ENCODE measurements at places on chromosomes 1 and 21.

DNA sequence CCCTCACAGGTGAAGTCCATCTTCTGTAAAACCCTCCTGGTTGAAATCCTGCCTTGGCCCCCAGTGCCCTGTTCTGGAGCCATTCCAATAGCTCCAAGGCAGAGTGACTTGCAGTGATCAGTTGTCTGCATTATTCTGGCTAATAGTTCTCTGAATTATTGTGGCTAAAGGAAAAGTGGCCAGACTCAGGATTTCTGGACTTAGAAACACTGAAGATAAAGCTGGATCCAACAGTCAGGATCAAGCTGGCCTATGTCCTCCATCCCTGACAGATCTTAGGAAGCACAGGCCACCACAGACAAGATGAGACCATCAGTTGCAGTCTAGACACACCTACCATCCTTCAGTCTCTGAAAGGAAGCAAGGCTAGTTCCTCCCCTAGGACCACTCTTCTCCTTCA is 801 bp upstream of the C2CD4D start:
- DNase-seq: no peak

GRCh38 chr1:117301901-117302300 is 65.3 kb upstream of the MAN1A2 start:
- DNase-seq: no peak

- no peak for DNase-seq
These were observed 671.9 kb downstream of the ADGRL2 start for GRCh38 chr1:82472489-82473131.

DNA sequence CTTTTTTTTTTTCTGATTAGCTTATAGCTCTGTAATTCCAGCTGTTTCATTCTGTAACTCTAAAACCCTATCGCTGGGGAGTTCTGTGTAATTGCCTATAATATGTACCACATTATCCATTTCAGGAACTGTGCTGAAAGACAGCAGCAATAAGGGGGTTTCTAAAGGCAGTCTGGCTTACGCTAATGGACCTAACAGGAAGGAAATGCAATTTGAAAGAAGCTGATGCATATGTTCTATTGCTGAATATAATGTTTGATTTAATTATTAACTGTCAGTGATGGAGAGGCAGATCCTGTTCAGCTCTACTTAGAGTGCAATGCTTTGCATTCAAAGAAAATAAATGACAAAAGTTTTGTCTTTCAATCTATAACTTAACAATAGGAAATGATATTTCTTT is 209.4 kb upstream of the SNX7 start:
- DNase-seq: no peak

DNA sequence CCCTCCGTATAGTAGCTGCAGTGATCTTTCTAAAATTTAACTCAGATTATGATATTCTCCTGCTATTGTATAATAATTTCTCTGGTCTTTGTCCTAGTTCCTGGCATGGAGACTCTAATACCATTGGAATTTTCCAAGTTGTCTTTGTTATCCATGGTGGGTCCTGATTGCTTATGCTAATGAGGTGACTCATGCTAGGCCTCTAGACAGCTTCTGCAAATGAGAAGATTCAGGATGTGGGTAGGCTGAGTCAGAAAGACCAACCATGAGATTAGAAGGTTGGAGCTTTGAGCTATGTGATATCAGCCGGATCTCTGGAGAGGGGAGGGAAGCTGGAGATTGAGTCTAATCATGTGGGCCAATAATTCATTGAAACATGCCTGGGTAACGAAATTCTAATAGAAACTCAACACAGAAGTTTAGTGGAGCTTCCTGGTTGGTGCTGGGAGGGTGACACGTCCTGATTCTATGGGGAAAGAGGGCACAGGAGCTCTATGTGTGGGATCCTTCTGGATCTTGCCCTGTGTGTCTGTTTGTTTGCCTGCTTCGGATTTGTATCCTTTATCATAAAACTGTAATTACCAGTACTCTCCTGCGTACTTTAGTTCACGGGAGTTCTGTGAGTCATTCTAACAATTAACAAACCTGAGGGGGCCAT is 73.2 kb upstream of the CNIH3 start:
- peak; percentile 29 for DNase-seq

DNA sequence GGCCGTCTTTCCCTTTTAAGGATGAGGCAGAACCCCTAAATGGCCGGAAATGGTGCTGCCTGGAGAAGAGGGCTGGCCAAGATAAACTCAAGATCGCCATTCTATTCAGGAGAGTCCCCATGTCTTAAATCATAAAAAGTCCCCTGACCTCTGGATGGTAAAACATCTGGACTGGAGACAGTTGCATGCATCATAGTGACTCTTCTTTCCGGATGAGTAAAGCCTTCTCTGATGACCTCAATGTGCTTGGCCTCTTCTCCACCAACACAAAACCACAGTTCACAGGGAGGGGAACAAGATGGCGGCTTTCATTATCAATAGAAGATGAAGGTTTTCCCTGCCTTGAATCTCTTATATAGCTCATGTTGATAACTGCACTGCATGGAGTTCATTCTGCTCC is 27.5 kb upstream of the H6PD start:
- no peak for DNase-seq

DNA sequence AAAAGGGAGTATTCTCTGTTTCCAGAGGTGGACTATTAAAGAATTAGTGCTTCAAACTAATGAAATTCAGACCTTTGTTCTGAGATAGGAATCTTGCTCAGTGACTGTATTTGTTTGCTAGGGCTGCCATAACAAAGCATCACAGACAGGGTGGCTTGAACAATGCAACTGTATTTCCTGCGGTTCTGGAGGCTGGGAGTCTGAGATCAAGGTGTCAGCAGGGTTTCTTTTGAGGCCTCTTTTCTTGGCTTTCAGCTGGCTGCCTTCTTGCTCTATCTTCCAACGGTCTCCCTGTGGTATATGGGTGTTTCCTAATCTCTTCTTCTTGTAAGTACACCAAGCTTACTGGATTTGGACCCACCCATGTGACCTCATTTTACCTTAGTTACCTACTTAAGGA is 264.6 kb upstream of the PROX1 start:
- no peak for DNase-seq

- no peak for DNase-seq
These were observed 2.9 kb downstream of the JUN start for GRCh38 chr1:58780836-58781452.

DNA sequence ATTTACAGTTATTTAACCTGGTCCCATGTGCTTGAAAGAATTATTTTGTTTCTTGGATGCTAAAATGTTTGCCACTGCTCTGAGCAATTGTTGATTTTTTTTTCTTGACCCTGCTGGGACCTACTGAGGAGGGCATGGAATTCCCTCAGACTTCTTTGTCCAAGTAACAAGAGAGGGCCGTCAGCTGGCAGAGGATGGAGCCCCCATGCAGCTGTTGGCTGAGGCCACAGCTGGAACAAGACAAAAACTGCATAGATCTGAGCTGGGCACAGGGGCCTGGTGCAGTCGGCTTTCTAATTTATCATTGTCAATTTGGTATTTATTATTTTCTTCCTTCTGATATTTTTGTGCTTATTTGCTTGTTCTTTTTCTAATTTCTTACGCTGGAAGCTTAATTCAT is 39.6 kb upstream of the ABCG1 start:
- no peak for DNase-seq

DNA sequence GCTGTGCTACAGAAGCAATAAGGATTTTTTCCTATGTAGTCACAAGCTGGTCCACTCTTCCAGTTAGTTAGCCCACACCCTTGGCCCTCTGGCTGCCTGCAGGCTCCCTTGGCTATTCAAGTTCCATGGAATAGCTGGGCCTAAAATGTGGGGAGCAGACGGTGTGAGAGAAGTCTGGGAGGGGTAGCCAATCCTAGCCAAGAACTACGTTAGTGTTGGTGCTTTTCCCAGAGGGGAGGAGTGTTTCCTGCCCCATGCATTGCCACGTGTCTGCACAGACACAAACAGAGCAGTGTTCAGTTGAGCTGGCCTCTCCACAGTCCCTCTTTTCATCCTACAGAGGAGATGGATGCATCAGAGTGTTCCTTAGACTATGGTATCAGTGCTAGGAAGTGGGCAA is 59.0 kb upstream of the IPO9 start:
- DNase-seq: no peak

- no peak for DNase-seq
These were observed 15.6 kb downstream of the TAL1 start for GRCh38 chr1:47216278-47217059.

- DNase-seq: no peak
These were observed 41.2 kb upstream of the CACNA1E start for GRCh38 chr1:181442181-181442525.

All from activated CD4-positive, alpha-beta T cell treated with anti-CD3 and anti-CD28 coated beads, Interleukin-2, amount 10 ng/mL, durations not matched to agents 7 days and 5 days (primary cell).